ENCODE measurements at places on chromosomes 1 and 21.
A peak's percentile ranks its signal among the peaks of the same experiment; 100 is the strongest.

GRCh38 chr1:41678111-41678878 is 193.8 kb upstream of the EDN2 start:
- no peak for DNase-seq

GRCh38 chr1:202343652-202344349 is 2.1 kb upstream of the UBE2T start:
- no peak for DNase-seq

DNA sequence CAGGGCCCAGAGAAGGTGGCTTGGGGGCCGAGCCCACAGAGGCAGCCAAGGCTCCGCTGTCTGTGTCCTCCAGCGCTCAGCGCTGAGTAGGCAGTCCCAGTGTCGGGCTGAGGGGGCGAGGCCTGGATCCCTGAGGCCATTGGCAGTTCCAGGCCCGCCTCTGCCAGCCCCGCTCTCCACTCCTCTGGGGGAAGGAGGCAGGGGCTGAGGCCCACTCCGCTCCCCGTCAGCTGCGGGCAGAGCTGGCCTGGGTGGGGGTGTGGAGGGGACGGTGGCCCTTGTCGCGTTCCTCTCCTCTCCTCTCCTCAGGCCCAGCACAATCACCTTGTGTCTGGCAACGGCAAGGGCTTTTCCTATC is 132.8 kb downstream of the CASZ1 start:
- DNase-seq, result no peak

GRCh38 chr1:174584071-174584470 is 136.3 kb downstream of the GPR52 start:
- no peak for DNase-seq

- DNase-seq, result no peak
These were observed 38.9 kb downstream of the PGM1 start for GRCh38 chr1:63632110-63632509.

GRCh38 chr1:202568410-202568809 is 141.8 kb downstream of the SYT2 start:
- no peak for DNase-seq

- no peak for DNase-seq
These were observed 251.9 kb upstream of the B3GALT2 start for GRCh38 chr1:193438312-193438711.

DNA sequence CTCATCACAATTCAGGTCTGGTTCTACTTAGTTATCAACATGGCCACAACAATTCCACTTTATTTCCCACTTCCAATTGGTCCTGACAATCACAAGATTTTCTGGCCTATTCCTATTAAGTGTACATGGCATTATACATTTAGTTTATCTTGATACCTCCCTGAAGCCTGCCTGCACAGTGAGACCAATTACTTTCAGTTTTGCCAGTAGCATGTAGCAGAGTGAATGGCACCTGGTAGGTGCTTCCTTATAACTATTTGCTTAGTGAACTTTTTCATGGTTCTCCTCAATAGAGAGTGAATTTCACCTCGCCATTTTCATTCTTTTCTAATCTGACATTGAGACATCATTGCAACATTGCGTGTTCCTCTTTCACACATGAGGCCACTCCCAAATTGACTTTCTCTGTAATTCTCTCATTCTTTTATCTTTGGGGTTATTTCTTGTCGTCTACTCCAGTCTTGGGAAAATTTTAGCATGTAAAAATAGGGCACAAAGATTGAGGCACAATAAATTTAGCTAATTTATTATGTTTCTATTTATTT is 124.3 kb downstream of the DISC1 start:
- no peak for DNase-seq

DNA sequence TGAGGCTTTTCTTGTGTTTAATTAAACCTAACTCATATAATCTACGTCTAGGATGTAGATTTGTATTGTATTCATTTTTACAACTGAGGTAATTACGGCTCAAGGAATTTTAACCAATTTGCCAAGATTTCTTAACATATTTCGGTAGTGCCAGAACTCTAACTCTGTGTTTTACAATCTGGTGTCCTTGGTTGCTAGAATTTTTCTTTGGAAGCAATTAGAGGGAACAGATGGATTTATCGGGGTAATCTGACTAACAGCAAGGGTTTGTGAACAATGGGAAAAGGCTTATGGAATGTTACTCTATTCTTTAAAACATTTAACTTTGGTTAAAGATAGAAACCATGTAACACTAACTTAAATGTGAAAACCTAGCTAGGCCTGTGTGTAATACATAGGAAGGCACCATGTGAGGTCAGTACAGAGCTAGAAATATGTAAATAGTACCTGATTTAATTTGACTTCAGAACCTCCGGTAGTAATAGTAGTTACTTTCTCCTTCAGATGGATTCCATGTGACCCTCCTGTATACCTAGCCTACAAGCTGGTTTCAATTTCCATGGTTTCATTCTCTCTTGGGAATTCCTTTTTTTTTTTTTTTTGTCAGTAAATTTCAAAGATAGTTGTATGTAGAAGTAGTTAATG is 1.2 kb downstream of the MTF2 start:
- DNase-seq, result no peak

DNA sequence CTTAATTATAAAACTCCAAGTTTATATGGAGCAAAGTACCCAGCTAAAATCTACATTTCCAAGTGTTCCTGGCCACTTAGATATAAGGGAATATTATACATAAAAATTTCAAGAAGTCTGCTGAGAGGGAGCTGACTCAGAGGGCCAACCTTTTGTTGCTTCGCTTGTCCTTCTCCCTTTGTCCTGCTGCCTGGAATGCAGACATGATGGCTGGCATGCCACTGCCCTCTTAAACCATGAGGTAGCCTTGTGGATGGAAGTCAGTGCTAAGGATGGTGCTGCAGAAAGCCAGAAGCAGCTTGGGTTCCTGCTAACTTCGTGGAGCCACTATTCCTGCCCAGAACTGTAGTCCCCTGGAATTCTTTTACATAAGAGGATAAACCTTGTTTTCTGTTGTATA is 38.9 kb upstream of the SRP9 start:
- no peak for DNase-seq

- no peak for DNase-seq
These were observed 145.5 kb downstream of the NUF2 start for GRCh38 chr1:163467289-163467688.

DNA sequence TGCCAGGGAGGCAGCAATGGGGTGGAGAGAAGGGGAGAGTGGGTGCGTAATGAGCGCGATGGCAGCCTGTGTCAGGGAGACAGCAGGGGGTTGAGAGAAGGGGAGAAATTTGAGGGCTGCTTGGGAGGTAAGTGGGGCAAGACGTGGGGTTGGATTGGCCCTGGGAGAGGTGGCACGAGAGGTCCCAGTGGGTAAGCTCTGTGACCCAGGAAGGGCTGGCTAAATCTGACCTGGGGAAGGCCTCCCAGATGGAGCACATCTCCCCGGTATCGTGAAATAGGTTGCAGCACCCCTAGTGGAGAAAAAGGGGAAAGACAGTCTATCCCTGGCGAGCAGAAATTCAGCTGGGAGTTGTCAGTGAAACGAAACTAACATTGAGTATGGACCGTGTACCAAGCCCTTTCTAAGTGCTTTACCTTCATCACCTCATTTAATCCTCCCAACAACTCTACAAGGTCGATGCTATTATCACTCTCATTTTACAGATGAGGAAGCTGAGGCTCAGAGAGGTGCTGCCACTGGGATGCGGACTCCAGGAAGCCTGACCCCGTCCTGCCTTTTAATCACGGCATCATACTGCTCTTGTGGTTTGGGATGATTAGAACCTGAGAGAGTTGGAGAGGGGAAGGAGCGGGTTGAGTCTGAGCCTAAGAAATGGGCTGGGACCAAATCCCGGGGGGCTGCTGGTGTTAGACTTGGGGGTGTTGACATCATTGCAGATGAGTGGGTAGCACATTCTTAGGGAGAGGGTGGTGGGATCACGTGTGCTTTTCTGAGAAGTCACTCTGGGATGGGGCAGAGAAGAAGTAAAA is 56.6 kb upstream of the RPL11 start:
- peak; percentile 33 for DNase-seq

DNA sequence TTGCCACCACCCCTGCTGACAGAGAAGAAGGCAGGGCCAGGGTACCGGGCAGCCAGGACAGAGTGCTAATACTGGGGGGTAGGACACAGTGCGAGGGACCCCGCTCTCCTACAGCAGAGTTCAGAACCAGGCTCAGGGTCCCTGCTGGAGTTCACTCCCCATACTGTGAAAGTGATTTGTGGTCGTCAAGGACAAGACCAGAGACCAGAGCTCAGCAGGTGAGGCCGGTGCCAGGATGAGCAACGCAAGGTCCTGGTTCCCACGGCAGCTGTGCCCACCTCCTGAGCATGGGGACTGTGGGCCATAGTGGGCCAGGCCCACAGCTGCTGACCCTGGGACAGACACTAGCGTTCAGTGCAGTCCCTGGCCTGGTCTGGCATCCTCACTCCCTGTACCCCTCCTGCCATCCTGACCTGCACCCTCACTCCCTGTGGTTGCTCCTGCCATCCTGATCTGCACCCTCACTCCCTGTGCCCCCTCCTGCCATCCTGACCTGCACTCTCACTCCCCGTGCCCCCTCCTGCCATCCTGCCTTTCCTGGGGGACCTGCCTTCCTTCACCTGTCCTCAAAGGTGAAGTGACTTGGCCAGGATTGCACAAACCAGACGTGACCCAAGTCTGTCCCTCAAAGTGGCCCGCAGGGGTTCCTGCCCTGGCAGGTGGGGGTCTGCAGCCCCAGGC is 13.8 kb upstream of the PTTG1IP start:
- no peak for DNase-seq

GRCh38 chr1:205258261-205258691 is 30.5 kb downstream of the TMCC2 start:
- no peak for DNase-seq

DNA sequence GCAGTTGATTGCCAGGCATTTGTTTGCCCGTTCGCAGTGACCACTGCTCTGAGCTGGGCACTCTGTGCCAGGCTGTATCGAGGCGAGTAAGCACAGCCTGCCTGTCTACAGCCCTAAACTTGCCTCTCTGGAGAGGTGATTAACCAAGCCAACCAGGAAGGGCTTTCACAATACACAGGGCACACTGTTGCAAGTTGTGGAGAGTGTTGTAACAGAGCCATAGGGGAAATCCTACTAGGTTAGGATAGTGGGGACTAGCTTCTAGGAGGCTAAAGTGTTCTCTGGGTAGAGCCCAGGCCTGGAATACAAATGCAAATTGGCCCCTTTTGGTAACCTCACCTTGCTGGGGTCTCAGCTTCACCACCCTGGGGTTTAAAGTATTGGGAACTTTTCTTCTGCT is 23.8 kb downstream of the PRDM2 start:
- no peak for DNase-seq

GRCh38 chr1:170513138-170513537 is 18.8 kb upstream of the GORAB start:
- DNase-seq, result no peak

- DNase-seq, result no peak
These were observed 6.7 kb upstream of the CDK11A start for GRCh38 chr1:1730870-1731269.

DNA sequence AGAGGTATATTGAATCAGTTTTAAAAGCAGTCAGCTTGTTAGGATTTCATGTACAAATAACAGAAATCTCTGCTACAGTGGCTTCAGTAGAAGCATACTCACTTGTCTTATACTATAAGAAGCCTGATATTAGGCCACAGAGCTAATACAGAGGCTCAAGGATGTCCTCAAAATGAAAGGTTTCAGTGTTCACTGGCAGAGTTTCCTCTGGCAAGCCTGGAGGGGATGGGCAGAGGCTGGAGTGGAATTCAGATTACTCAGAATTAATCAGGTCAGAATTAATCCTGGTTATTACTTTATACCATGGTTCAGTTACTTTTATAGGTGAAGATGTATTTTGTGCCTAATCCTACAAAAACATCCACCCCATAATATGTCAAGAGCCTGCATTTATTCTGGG is 520.5 kb downstream of the USP25 start:
- DNase-seq, result no peak

GRCh38 chr1:173484276-173484675 is 7.1 kb downstream of the PRDX6 start:
- no peak for DNase-seq

- peak; percentile 69 for DNase-seq
These were observed at the start of gene ATP13A2 for GRCh38 chr1:17011439-17012307. Gene ATP13A2, minus strand, starts transcription at chr1:17011928. Its CDS starts 190 bp downstream, at chr1:17011738.

GRCh38 chr1:42184616-42185015 is 20.1 kb upstream of the GUCA2A start:
- no peak for DNase-seq

DNA sequence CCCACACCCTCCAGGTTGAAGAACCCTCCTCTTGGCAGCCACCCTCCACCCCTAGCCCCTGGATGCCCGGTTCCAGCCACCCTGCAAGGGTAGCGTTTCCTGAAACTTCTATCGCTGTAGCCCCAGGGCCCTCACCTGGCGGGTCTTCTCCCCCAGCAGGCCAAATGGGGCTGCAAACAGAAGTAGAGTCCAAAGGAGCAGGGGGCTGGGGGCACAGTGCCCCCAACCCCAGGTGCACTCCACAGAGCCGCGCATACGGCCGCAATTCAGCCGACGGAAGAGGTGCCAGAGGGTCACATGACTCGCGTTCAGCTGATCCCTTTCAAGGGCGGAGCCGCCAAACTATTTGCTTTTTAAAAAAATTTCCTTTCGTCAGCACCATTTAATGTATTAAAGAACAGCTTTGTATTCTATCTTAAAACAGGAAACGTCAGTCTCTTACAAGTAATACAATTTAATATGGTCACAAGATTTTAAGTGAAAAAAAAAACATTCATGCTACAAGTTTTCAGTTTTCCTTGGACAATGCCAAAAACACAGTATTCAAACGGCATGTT is at the start of gene GLMP:
TSS of gene GLMP (minus strand) at position 289 of the 557 bp plus-strand sequence. CDS start at position 255, 34 bp downstream.
- DNase-seq, result no peak

DNA sequence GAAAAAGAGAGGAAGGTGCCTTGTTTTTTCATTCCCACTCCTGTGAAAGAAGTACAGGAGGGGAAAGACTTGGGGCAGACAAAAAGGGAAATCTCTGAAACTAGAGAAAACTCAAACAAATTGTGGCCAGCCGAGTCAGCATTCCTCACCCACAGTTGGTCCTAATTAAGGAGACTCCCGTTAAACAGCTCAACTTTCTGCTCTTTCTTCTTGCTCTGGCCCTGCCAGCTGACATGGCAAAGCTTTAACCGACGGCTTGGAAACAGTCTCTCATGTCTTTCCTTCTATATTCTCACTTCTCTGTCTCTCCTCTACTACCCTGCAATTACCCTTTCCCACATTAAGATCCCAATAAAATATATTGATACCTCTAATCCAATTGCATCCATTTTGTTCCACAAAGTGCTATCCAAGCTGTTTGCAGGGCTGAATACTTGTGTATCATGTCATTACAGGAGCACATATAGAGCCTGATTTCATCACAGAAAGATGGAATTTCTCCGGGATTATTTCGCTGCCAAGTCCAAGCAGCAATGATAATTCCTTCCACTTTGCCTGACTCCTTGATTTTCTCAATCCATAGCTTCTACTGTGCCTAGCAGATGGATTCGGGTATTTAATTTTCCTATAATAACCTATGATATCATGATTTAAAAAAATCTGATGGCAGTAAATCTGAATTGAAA is 65.4 kb upstream of the IPO9 start:
- DNase-seq, result no peak

All from stimulated activated CD8-positive, alpha-beta memory T cell treated with anti-CD3 and anti-CD28 coated beads, Interleukin-4, amount 100 ng/mL, for 4 hours (primary cell).